ENCODE measurements at places on chromosomes 12 and 14.

GRCh38 chr12:112352921-112353320 is 29.3 kb downstream of the HECTD4 start:
- DNase-seq = no peak

GRCh38 chr12:109760031-109760929 is 46.7 kb downstream of the FAM222A start:
- no peak for DNase-seq

- DNase-seq = peak; percentile 28
These were observed 1.1 kb downstream of the ARID2 start for GRCh38 chr12:45730348-45731189.

DNA sequence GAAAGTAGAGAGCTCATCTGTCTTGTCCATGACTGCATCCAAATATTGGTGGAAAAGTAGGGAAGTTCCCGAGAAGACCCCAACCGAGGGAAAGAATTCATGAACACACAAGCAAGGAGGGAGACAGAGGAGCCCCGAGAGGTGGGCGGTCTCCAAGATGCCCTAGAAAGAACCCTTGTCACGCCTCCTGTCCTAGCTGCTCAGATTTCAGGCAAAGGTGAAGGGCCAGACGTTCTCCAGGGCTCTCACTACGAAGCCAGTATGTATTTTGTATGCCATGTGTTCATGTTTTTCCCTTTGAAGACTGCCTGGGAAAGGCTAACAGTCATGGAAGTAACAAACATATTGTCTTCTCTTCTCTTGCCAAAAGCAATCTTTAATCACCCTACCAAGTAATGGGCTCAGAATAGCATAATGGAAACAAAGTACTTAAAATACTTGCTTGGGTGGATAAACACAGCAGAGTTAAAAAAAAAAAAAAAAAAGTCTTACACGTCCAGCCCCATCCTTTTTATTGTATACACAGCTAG is 99.2 kb upstream of the TBX3 start:
- DNase-seq = no peak

DNA sequence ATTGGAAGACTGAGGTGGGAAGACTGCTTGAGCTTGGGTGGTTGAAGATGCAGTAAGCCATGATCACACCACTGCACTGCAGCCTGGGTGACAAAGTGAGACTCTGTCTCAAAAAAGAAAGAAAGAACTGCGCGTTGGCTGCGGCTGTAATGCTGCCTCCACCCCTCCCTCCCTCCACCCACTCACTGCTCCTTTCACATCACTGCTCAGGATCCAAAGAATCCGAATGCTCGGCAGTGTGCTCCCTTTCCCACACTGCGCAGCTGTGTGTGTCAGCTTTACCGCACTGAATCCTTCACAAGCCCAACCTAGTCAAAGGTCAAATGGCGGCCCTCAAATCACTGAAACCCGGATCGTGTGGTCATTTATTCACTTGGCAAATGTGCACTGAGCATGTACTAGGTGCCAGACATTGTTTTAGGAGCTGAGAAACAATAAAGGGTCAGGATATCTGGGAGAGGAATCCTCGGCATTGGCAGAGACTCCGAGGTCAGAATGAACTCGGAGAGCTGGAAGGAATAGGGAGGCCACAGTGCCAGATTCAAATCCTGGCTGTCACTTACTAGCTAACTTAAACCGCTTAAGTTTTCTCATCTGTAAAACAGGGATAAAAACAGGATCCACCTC is 11.5 kb upstream of the TDRD9 start:
- DNase-seq = no peak

- DNase-seq = no peak
These were observed 24.7 kb upstream of the B4GALNT1 start for GRCh38 chr12:57657744-57658143.

DNA sequence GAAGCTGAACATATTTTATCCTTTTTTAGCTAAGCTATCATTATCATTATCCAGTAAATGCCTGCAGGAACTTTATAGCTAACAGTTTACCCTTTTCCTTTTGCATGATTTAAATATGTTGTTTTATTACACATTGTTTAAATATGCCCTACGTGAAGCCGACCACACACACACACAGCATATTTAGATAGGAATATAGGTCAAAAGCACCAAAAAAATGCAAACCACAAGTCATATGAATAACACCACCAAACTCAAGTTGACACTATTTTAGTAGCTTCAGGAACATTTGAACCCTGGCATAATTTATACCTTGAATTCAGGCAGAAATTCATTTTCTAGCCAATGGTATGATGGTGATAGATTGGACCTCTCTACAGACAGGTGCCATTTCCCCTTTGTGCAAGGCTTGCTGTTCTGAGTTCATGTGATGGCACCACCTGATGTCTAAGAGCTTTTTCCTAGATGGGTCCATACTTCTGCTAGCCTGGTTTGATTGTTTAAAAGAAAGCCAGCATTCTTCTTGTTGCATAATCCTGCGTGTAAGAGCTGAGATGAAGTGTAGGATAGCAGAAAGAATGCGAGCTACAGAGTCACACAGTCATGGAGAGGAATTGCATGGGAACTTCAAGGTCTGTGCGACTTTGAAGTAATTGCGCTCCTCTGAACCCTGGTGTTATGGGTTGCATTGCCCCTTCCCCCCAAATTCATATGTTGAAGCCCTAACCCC is 454.8 kb upstream of the SOX5 start:
- DNase-seq = no peak

GRCh38 chr12:124777399-124778372 is 86.0 kb downstream of the SCARB1 start:
- no peak for DNase-seq

DNA sequence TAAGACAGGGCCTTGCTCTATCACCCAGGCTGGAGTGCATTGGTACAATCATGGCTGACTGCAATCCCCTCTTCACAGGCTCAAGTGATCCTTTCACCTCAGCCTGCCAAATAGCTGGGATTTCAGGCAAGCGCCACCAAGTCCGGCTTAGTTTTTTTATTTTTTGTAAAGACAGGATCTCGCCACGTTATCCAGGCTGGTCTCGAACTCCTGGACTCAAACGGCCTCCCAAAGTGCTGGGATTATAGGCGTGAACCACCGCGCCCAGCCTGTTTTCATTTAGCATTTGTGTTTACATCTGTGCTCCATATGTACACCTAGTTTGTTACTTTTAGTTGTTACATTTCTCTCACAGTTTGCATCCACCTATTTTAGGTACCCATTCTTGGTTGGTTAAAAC is 32.5 kb upstream of the LIMA1 start:
- DNase-seq = no peak

DNA sequence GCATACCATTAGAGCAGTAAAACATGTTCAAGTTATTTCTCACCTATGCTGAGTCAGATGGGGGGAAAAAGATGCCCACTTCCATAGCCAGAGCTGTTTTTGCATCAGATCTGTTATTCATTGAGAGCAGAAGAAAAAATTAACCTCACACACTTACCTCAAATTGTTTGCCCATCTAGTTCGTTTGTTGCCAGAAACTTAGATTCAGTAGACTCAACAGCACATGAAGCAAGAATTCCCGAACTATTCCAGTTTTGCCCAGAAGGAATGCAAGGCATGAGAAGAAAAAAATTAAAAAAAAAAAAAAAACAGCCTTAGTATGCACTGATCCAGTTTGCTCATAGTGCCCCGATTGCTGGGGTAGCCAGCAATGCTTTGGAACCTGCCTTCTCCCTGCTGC is 12.4 kb upstream of the DPF3 start:
- DNase-seq = no peak

GRCh38 chr14:32329690-32330285 is 690 bp downstream of the AKAP6 start:
- no peak for DNase-seq

DNA sequence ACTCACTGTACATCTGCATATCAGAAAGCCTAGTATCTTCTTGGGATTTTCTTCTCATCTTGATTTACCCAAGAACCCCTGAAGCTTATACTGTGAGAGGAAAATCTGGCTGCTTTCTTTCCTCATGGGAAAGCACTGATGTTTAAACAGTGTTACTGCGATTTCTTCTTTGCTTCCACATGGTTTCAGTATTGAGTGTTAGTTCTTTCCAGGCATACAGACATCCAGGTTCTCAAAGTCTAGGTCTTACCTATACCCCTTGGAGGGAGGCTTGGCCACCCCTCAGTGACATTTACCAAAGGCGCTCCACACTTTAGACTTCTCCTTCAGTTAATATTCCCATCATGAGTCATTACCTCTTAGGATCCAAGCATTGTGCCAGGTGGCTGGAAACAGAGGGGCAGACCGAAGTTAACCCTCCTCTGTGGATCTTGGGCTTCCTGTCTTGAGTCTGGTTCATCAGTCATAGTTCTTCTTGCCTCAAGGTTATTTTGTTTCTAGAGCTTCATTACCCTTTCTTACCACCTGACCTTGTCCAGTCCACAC is 79.1 kb downstream of the TMEM117 start:
- DNase-seq = no peak

DNA sequence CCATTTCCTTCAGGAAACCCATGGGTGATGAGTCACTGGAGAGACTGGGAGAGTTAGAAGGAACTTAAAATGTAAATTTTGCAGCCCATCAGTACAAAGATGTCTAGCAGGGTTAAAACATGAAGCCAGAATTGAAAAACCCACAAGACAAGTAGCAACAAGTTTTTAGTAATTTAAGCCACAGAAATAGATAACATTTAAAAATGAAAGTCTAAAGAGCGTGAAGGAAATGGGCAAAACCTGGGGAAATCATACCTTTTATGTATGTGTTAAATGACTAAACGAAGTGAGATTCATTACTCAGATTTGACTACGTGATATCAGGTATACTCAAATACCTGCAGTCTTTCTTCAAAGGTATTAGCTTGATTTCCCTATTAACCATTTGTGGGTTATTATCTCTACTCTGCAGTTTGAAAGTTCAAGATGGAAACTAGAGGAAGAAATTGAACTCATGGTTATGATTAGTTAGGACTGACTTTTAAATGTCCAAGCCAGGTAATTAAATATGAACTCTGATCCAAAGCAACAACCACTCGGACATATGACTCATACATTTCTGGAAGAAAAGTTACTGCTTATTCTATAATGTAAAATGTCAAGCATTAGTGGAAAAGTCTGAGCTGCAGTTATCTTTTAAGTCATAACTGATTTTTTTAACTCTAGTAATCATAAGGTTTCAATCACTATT is 84.1 kb downstream of the ITPR2 start:
- no peak for DNase-seq

- DNase-seq = no peak
These were observed 77.3 kb downstream of the PPM1A start for GRCh38 chr14:60326274-60326673.

DNA sequence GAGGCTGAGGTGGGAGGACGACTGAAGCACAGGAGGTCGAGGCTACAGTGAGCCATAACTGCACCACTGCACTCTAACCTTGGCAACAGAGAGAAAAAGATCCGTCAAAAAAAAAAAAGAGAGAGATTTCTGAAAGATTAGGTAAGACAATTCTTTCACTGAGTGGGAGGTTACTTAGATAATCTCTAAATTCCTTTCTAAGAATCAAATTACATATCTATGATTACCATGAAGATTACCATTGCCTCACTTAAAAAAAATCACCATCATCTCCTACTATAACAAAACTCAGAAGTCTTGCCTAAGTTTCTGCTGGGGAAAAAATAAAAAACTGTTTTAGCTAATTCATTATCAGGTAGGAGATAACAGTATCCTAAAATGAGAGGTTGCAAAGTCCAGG is 366.7 kb downstream of the DUSP6 start:
- DNase-seq = no peak

GRCh38 chr14:39683691-39684260 is 251.5 kb upstream of the FBXO33 start:
- no peak for DNase-seq

- DNase-seq = peak; percentile 72
These were observed 18.9 kb upstream of the SMUG1 start for GRCh38 chr12:54207539-54208294.

- DNase-seq = no peak
These were observed 482.5 kb downstream of the FLRT2 start for GRCh38 chr14:86012461-86012860.

GRCh38 chr12:77894556-77894955 is 63.9 kb downstream of the NAV3 start:
- DNase-seq = no peak

- DNase-seq = no peak
These were observed 2.5 kb downstream of the EEA1 start for GRCh38 chr12:92926549-92926948.

DNA sequence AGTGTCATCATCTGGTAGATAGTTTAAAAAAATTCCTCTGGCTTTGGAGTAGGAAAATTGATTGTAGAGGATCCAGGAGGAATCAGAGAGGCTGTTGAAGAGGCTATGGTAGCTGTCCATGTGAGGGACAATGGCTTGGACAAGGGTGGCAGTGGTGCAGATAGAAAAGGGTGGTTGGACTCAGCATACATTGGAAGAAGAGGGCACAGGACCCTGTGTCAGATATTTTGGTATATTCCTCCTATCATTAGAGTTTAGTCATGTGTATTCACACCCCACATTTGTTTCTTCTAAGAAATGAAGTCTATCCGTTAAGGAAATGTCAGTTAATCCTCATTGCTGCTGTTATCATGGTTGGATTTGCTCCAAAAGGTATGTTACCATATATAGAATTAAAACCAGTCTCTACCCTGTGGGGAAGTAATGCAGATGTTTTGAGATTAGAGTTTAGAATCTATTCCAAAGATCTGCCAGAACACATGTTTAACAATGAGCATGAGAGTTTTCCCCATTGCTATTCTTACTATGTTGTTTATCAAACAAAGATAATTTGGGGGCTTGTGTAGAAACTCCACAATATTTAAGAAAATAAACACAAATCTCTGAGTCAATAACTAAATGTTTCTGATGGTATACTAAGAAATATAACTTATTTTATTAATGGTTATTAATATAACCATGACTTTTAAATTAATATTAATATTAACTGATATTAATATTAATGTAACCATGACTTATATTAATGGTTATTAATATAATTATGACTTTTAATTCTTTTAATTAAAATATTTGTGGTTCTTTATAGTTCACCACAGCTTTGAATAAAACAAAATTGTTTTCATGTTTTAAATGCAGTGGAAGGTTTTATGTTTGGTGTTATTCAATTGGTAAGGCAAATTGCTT is 80.9 kb downstream of the CRADD start:
- DNase-seq = no peak

- DNase-seq = no peak
These were observed 85.4 kb upstream of the CRY1 start for GRCh38 chr12:107178776-107179175.

DNA sequence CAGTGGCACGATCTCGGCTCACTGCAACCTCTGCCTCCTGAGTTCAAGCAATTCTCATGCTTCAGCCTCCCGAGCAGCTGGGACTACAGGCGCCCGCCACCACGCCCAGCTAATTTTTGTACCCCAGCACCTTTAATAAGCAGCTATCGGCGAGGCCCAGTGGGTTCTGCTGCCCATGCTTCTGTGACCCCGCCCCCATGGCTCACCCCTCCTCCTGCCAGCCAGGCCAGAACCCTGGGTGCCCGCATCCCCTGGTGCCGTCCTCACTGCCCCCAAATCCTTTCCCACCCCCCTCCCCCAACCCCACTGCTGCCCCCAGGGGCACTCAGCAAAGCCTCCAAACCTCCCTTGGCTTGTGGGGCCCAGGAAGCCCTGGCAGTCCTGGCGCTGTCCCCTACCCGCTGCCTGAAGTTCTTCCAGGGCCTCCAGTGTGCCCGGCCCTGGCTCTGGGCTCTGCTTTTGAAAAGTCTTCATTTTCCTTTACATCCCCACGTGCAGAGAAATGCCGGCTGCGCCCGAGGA is 14.5 kb downstream of the BAG5 start:
- DNase-seq = no peak

GRCh38 chr12:92504594-92504981 is 198.2 kb upstream of the PLEKHG7 start:
- no peak for DNase-seq

GRCh38 chr14:55277972-55278740 is 6.9 kb downstream of the FBXO34 start:
- DNase-seq = no peak

All from stimulated activated CD4-positive, alpha-beta T cell treated with anti-CD3 and anti-CD28 coated beads, Interleukin-1b, Interleukin-23, amount 100 ng/mL, for 24 hours (primary cell).